ENCODE measurements at places on chromosomes 16 and 17.

DNA sequence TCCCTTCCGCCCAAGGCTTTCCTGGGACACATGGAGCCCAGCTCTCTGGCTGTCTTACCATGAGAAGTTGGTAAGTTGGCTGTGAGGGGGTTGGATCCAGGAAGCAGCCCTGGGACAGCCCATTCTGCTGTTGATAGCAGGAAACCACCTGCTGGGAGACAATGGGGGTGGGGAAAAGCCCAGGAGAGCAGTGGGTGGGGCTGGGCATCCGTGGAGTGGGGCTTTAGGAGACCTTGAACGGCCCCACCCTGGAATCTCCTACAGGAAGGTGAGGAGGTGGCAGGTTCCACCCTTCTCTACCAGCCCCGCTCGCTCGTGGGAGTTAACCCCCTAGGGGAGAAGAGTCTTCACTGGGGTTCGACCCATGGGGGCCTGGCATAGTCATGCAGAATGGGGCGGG, 5.8 kb downstream of the TMEM92 start:
- DNase-seq: no peak

GRCh38 chr17:20279631-20280030, 187.7 kb downstream of the LGALS9B start:
- DNase-seq: no peak

- DNase-seq: no peak
Measured at GRCh38 chr17:16273499-16273898, 56.5 kb downstream of the PIGL start.

DNA sequence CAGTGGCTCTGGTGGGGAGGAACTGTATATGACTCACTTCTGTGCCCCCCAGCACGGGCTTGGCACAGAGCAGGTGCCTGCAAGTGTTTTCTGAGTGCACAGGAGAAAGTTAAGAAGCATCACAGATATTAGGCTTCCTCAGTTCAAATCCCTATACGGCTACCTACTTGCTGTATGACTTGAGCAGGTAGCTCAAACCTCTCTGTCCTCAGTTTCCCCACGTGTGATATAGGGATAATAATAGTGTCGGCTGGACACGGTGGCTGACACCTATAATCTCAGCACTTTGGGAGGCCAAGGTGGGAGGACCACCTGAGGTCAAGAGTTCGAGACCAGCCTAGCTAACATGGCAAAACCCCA, 95.7 kb downstream of the C16orf78 start:
- DNase-seq: no peak

- DNase-seq: no peak
Measured at GRCh38 chr17:55174133-55174532, 90.6 kb upstream of the HLF start.

DNA sequence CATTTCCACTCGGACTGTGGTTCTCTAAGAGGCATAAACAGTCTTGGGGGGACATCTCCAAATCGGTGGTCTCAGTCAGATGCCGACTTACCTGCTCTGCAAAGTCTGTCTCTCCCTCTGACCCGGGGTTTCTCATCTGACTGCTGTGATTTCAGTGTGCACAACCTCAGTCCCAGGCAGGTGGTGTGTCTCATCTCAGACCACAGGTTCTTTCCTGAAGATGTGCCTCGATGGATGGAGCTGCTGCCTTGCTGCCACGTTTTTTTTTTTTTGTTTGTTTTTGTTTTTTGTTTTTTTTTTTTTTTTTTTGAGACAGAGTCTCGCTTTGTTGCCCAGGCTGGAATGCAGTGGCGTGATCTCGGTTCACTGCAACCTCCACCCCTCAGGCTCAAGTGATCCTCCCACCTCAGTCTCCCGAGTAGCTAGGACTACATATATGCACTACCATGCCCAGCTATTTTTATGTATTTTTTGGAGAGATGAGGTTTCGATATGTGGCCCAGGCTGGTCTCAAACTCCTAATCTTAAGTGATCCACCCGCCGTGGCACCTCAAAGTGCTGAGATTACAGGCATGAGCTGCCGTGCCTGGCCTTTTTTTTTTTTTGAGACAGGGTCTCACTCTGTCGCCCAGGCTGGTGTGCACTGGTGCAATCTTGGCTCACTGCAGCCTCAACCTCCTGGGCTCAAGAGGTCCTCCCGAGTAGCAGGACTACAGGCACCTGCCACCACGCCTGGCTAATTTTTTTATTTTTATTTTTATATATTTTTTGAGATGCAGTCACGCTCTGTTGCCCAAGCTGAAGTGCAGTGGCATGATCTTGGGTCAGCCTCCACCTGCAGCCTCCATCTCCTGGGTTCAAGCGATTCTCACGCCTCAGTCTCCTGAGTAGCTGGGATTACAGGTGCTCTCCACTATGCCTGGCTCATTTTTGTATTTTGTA, 15.4 kb downstream of the SPIRE2 start:
- no peak for DNase-seq

- DNase-seq: no peak
Measured at GRCh38 chr16:86375851-86376250, 134.5 kb upstream of the FOXF1 start.

GRCh38 chr17:31374503-31374902, 17.0 kb upstream of the RAB11FIP4 start:
- DNase-seq: no peak

- no peak for DNase-seq
Measured at GRCh38 chr16:5560084-5560483, 462.5 kb upstream of the EEF2KMT start.

GRCh38 chr17:20180661-20181060, 171.5 kb downstream of the SPECC1 start:
- no peak for DNase-seq

DNA sequence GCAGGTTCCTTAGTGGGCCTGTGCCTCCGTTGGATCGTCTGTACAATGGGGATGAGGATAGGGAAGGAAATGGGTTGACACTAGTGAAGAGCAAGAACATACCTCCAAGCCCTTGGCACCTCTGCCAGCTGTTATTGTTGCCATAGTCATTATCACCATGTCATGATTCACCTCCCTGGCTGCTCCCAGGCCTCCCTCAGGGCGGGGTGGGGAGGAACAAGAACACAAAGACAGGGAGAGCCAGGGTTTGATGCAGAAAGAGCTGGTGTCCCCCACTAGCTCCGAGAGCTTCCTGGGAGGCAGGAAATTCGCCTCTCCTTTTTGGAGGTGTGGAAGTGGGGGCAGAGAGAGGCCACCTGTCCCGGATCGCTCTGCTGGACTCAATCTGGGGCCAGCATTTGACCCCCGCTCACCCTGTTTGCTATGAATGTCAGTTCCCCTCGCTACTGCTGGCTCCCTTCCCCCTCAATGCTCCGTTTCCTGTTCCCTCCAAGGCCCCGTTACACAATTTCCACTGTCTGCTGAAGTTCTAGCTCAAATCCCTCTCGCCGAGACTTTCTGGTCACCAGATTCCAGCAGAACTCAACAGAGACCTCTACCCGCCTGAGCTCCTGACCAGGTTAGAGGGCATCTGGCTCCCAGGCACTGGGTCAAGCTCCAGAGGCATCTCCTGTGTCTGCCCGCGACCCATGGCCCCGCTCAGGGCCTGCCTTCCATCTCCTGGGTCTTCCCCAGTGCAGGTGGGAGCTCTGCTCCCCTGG, 9.1 kb downstream of the TIMP2 start:
- DNase-seq: peak; percentile 35

- no peak for DNase-seq
Measured at GRCh38 chr17:54339731-54340130, 517.0 kb downstream of the KIF2B start.

- DNase-seq: no peak
Measured at GRCh38 chr17:80771612-80772005, 220.0 kb upstream of the CHMP6 start.

GRCh38 chr17:44828919-44829522, 1.1 kb downstream of the GJC1 start:
- DNase-seq: no peak

- DNase-seq: no peak
Measured at GRCh38 chr17:5437721-5438317, 1.1 kb downstream of the C1QBP start.

DNA sequence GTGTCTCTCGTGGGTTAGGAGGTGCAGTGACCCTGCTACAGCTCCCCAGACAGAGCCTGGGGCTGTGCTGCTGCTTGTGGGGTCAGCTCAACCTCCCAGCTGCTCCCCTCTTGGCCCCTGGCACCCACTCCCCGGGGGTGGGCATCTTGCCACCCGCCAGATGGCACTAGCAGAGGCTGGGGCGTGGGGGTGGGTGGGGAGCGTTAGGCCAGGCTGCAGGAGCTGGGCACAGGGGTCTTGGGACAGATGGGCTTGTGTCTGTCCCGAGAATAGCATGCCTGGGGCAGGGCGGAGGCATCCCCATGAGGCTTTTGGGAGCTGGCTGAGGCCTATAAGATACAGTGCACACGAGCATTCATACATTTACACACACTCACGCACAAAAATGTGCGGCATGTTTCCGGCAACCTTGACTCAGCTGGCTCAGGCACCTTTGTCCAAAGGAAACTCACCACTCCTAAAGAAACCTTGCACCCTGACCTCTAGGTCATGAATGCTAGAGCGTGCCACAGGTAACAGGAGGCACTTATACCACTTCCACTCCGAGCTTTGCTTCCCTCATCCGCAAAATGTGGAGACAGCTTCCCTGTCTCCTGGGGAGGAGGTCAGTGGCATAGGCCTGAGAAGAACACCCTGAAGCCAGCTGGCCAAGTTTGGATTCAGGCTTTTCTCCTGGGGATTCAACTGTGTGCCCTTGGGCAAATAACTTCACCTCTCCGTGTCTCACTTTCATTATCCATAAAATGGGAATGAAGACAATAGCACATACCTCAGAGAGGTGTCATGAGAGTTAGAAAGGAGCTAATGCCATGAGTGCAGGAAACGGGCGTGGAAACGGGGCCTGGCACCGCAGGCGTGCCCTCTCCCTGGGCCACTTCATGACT, 78.9 kb upstream of the LHX1 start:
- no peak for DNase-seq

DNA sequence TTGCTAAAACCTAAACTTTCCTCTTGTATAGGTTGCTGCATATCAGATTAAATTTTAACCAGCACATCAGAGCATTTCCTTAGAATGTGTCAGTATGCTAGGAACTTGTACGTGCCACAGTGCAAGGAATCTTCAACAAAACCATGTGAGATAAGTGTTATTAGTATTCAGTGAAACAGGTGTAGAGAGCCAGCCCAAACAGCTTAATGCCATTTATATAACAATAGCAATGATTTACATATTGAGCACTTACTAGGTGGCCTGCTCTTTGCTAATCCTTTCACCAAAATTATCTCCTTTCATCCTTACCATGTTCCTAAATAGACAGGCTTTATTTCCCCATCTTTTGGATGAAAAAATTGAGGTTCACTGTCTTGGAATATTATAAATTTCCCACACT, 485.7 kb downstream of the HS3ST4 start:
- no peak for DNase-seq

DNA sequence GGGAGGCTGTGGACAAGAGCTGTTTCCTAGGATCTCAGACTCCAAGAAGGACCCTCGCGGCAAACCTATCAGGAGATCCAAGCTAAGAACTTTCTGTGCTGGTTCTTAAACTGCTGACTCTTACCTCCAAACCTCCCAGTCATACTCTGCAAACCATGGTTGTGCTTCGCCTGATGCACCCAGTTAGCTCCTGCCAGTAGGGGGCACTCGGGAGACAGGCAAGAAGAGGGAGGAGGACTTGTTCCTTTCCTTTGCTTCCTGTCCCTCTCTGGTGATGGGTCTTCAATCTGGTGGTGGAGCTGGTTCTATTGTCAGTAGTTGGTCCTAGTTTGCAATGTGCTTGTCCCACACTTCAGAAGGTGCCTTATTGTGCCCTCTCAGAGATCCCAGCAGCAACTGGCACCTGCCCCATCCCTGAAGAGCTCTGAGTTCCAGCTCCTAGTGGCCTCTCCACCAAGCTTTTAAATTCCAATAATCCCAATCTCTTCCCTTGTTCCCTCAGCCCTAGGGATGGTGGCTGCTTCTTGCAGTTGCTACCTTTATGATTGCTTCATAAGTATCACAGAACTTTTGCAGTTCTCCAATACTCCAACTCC, 113.5 kb upstream of the RPL38 start:
- no peak for DNase-seq

GRCh38 chr16:66188917-66189725, 177.4 kb upstream of the CDH5 start:
- DNase-seq: no peak

- DNase-seq: no peak
Measured at GRCh38 chr16:47144559-47144877, 773 bp upstream of the NETO2 start.
